Foreskin melanocyte (primary cell): ENCODE measurements at places on chromosomes 11 and 22.

GRCh38 chr11:9664276-9665171 is 647 bp downstream of the SWAP70 start:
- DNase-seq: peak; percentile 67

DNA sequence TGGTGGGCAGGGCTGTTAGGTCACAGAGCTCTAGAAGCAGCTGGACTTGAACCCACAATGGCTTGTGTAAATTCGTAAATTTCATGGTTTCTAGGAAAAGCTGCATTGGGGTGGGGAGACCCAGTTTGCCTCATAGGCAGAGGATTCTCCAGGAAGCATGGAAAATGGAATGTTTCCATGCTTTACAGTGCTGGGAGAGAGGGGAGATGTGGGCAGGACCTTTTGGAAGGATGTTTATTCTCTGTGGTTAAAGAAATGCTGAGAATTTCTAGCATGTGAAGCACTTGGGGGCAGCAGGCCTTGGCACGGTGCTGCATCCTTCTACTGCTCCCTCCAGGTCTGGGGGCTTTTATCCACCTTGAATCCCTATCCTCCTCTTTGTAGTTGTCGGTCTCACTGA is 46.3 kb downstream of the TRAF6 start:
- DNase-seq: peak; percentile 45

DNA sequence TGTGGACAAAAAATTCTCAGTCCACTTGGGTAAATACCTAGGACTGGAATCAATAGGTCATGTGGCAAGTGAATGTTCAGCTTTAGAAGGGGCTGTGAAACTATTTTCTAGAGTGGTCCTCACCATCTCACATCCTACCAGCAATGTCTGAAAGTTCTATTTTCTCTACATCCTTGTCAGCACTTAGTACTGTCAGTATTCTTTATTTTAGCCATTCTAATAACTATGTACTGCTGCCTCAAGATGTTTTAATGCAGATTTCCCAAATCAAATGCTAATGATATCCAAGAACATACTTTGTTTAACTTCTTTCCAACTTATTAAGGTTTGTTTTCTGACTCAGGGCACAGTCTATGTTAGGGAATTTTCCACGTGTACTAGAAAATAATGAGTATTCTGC is 317.0 kb downstream of the BRD1 start:
- DNase-seq: no peak

GRCh38 chr22:23196165-23196564 is 15.9 kb downstream of the BCR start:
- no peak for DNase-seq

GRCh38 chr22:48147404-48147803 is 1385.0 kb downstream of the TBC1D22A start:
- no peak for DNase-seq

GRCh38 chr11:104254347-104254746 is 90.4 kb upstream of the PDGFD start:
- peak; percentile 50 for DNase-seq

GRCh38 chr22:39522567-39523300 is 2.4 kb downstream of the ATF4 start:
- DNase-seq: peak; percentile 33

DNA sequence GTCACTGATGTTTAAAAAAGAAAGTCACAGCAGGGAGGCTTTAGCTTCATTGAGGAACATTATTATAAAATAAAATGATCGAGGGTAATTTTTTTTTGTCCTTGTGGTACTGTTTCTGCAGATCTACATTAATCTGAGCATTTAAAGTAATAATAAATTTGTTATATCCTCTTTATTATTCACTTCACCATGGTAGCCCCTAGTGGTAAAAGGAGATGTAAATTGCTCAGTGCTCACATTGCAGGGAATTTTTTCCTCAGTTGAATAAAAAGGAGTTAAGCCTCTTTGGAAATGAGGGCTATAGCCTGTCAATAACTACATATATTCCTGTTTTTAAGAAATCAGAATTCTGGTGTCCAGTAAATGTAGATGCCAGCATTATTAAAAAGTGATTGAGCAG is 99.7 kb upstream of the VPREB1 start:
- DNase-seq: no peak

- DNase-seq: no peak
Measured at GRCh38 chr11:23353611-23354010, 493.3 kb upstream of the CCDC179 start.

DNA sequence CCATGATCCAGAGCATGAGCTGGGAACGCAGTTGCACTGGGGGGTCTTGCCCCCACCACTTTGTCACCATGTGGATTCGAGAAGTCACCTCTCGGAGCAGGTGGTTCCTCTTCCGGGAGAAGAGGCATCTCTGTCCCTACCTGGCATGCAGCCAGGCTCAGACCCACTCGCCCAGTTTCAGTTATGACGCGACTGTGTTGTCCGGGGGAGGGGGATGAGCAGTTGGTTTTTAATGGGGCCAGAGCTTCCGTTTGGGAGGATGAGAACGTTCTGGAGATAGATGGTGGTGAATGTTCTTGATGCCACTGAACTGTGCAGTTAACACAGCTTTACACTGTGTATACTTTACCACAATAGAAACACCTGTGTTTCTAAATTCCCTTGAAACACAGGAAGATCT is 41.5 kb downstream of the DHCR7 start:
- DNase-seq: no peak

- no peak for DNase-seq
Measured at GRCh38 chr11:60085909-60086308, 2.6 kb upstream of the MS4A2 start.

- peak; percentile 51 for DNase-seq
Measured at GRCh38 chr11:32706985-32707741, 87.3 kb downstream of the CCDC73 start.

DNA sequence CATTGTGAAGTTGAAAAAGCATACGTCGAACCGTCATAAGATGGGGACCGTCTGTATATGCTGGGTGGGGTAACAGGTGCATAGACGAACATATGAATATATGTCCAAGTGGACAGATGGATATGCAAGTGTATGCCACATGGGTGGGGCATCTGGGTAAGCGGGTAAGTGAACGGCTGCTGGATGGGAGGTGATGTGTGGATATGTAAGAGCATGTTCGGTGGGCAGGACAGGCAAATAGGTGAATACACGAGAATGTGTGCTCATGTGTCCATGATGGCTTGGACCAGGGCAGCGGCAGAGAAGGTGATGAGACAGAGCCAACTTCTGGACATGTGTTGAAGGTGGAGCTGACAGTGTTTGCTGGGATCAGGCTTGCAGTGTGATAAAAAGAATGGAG is 12.0 kb downstream of the IFITM10 start:
- DNase-seq: no peak

- no peak for DNase-seq
Measured at GRCh38 chr11:19843079-19843478, 130.4 kb downstream of the NAV2 start.

DNA sequence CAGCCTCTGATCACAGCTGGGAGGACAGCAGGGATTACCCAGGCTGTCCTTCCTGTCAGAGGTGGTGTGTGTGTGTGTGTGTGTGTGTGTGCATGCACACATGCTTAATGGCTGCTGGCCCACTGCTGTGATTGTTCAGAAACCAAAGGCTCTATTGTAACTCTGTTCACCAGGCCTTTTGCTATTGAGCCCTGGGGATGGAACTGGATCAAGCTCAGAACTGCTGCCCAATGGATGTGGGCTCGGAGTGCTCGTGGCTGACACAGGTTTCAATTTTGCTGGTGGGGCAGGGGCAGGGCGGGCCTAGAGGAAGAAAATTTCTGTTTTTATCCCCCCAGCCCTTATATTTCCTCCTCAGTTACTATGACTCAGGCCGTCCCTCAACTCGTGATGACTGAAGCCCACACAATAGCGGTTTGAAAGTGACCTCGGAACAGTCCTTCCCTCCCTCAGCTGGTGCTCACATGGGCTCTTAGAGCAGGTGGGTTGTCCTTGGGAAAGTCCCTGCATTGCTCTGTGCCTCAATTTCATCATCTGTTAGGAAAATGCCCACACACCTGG is 359.3 kb downstream of the TENM4 start:
- DNase-seq: peak; percentile 85

- DNase-seq: peak; percentile 12
Measured at GRCh38 chr11:87722756-87723565, 452.3 kb downstream of the RAB38 start.

GRCh38 chr22:20937031-20937793 is 20.0 kb downstream of the CRKL start:
- DNase-seq: no peak

- DNase-seq: no peak
Measured at GRCh38 chr11:125959931-125960330, 14.1 kb downstream of the VSIG10L2 start.

DNA sequence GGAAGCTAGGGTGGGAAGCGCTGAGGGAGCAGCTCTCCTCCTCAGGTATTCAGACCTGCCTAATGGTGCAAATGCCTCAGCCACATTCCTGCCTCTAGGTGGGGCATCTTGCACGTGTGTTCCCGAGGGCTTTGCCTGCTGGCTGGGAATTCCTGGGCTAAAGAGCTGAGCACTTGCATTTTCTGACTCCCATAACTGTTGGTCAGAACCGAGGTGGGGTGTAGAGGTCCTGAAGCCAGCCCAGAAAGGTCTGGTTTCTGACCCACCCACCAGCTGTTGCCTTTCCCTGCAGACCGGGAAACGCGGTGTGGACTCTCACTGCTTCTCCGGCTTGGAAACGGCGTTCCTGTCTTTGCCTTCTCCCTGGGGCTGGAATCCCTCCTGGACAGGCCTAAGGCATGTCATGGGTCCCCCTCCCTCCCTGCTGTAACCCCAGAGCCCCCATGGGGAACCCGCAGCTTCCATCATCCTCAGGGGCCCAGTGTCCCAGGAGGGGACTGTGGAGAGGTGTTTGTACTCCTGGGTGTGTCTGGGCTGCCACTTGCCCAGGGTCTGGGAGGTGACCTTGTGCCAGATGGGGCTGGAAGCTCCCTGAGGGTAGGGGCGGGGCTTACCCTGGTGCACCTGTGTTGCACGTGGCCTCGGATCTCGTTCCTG is 24.0 kb upstream of the SMIM38 start:
- peak; percentile 17 for DNase-seq

GRCh38 chr22:35870517-35871293 is 153.0 kb downstream of the APOL5 start:
- no peak for DNase-seq

DNA sequence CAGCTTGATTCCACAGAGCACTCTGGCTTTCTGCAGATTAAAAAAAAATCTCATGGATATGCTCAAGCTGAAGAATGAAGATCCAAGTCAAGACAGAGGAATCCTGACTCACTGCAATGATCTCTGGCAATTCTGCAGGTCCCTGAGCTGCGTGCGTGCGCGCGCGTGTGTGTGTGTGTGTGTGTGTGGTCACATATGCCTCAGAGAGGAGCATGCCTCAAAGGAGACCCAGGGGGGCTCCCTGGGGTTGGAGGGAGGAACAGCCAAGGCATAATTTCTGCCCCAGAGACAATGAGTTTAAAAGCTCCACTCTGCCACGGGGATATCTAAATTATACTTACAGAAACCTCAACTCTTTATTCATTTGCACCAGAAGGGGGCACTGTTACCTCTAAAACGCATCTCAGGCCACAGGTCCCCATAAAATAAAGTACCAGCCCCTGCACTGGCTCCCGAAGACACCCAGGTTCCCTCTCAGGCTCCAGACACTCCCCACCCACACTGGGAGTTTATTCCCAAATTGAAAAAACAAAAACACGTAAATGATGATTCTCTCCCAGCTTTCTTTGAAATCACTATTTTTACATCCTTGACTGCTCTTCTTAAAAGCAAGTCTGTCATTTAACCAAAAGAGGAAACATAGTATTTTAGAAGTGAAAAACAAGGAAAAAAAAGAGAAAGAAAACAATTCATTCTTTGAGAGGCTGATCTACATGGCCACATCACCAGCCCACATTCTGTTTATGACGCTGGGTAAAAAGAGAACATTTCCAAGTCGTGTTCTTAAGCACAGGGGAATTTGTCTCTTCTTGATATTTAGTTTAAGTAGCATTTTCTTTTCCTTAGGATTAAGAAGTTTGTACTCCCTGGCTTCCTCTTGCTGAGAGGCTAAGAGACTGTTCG is 401.0 kb downstream of the LARGE1 start:
- DNase-seq: peak; percentile 71

- DNase-seq: no peak
Measured at GRCh38 chr22:42794551-42795510, 62.2 kb downstream of the ARFGAP3 start.

DNA sequence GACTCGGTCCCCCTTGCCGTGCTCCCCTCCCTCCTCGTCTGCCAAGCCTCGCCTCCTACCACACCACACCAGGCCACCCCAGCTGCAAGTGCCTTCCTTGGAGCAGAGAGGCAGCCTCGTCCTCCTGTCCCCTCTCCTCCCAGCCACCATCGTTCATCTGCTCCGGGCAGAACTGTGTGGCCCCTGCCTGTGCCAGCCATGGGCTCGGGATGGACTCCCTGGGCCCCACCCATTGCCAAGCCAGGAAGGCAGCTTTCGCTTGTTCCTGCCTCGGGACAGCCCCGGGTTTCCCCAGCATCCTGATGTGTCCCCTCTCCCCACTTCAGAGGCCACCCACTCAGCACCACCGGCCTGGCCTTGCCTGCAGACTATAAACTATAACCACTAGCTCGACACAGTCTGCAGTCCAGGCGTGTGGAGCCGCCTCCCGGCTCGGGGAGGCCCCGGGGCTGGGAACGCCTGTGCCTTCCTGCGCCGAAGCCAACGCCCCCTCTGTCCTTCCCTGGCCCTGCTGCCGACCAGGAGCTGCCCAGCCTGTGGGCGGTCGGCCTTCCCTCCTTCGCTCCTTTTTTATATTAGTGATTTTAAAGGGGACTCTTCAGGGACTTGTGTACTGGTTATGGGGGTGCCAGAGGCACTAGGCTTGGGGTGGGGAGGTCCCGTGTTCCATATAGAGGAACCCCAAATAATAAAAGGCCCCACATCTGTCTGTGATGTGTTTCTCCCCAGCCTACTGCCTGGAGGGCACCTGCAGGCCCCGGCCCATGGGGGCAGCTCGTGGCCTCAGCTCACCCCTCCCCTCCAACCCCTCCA is 29.8 kb downstream of the CAPN1 start:
- DNase-seq: no peak

DNA sequence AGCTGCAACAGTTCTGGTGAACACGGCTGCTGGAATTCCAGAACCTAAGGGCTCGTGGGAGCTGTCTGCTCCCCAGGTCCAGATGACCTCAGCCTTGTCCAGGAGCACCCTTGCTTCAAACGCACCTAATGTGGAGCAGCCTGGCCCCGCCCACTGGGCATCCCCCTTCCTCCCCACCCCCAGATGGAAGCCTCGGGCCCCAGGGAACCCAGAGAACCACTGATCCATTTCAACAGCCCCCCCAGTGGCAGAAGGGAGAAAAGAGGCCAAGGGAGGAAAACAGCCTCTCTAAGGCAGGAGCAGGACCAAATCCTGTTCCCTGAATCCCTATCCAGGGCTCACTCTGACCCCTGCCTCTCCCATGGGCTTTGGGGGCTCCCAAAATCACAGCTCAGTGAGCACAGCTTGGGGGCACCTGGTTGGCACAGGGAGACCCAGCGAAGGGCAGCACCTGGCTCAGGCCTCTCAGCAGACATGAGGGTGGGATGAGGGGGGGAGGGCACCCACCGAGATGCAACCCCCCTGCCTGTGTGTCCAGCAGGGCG is 1.2 kb downstream of the CYTH4 start:
- no peak for DNase-seq
